ENCODE measurements at places on chromosomes 4 and X.
A peak's percentile ranks its signal among the peaks of the same experiment; 100 is the strongest.

- no peak for DNase-seq
Measured at GRCh38 chr4:139330283-139330682, 28.0 kb upstream of the NDUFC1 start.

DNA sequence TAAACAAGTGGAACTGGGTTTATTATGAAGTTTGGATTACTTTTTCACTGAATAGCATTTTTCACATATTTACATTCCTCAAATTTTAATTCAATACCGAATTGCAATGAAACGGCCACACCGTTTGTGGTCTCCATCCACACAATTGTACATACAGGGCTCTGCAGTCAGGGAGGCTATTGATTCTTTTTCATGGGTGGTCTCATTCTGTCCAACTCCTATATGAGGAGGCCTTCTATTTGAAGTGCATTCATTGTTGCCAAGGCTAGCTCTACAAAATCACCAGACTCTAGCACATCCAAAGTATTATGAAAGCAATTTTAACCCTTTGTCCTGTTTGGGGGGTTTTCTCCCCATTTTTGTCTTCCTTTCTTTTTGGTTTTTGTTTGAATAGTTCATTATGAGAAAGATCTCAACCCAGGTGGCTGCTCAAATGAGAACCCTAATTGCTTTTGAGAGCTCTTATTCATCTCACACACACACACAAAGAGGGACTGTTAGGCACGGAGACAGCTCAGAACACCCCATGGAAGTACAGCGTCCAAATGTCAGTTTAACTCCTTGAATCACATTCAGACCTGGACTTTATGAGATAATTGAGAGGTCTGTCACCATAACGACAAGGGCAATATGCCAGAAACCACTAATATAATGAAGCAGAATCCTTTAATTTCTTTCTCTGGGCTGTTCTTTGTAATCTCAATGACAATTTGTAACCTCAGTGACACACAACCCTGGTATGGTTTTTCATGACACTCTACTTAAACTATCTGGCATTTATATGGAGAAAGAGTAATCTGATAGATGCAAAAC lies 79.4 kb downstream of the NLGN4X start:
- DNase-seq: no peak

GRCh38 chr4:73193155-73193554 lies 65.4 kb downstream of the ANKRD17 start:
- DNase-seq: no peak

DNA sequence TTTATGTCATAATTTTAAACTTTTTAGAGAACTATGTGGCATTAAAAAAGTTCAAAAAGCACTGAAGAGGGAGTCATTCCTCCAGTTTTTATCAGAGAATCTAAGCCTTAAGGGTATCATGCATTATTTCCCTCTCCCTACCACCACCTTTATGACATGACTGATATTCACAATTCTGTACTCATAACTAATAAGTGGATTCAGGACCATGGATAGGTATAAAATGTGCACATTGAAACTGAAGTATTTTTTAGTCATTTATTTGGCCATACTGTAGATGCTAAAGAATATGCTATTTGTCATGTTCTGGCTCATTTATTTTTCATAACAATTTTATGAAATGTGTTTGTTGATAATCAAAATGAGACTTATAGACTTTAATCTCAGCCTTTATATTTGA lies 897.5 kb upstream of the AGA start:
- no peak for DNase-seq

- no peak for DNase-seq
Measured at GRCh38 chr4:122007016-122007415, 55.2 kb upstream of the TRPC3 start.

DNA sequence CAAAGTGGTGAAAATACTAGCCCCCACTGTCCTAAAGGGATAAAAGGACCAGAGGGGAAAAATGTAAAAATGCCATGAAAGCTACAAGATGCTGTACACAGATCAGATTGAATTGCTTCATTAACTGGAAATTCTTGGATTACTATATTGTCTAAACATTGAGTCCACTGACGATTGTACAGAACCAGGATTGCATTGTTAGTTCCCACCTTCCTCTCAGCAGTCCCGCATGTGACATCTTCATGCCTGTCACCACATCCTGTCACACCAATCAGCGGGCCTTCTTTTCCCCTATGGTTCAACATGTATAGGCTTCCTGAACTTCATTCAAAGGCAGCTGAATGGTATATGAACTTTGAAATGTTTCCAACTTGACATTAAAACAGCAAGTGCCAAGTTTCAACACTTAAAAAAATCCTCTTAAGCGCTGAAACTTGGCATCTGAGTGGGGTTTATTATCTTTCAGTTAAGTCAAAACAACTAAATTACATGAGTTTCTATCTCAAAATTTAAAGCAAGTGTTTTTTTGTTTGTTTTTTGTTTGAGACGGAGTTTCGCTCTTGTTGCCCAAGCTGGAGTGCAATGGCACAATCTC lies 24.6 kb downstream of the ZRSR2 start:
- no peak for DNase-seq

- DNase-seq: no peak
Measured at GRCh38 chr4:153592064-153592463, 92.0 kb upstream of the TLR2 start.

- DNase-seq: no peak
Measured at GRCh38 chrX:103092942-103093341, at the start of gene NXF3. Gene NXF3 (minus strand): TSS chrX:103093143. CDS start chrX:103093023, 120 bp downstream.

GRCh38 chr4:121706595-121707021 lies 9.8 kb upstream of the ANXA5 start:
- DNase-seq: peak; percentile 14

DNA sequence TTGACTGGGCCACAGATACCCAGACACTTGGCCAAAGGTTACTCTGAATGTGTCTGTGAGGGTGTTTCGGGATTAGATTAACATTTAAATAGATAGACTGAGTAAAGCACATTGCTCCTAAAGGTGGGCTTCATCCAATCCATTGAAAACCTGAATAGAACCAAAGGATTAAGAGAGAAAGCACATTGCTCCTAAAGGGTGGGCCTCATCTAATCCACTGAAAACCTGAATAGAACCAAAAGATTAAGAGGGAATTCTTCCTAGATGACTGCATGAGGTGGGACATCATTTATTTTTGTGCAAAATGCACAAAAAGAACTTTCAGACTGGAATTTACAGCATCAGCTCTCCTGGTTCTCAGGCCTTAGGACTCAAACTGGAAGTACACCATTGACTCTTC lies 351.2 kb upstream of the PCDH10 start:
- no peak for DNase-seq

DNA sequence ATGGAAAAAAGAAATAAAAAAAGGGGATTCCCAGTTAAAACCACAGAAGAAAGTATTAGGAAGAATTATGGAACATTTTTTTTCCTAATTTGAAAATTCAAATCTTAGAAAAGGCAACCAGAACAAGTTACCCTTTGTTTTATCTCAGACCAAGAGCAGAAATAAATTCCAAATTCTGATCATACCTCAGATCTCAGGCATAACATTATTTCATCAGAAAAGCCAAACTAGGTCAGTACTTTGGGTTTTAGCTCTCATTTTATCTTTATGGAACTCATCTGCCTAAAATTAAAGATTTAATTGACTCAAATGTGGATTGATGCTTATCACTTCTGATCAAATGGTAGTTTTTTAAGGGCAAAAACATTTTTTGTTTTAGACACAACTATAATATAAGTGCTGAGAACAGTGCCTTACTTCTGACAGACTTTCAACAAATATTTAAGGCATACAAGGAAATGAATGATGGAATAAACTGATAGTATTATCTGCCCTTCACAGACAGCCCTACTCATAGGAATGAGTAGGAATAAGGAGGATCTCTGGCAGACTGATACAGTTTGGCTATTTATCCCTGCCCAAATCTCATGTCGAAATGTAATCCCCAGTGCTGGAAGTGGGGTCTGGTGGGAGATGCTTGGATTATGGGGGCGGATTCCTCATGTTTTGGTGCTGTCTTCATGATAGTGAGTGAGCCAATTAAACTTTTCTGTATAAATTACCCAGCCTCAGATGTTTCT lies 245.3 kb upstream of the PITX2 start:
- no peak for DNase-seq

- DNase-seq: no peak
Measured at GRCh38 chr4:94650690-94651089, 107.1 kb upstream of the BMPR1B start.

DNA sequence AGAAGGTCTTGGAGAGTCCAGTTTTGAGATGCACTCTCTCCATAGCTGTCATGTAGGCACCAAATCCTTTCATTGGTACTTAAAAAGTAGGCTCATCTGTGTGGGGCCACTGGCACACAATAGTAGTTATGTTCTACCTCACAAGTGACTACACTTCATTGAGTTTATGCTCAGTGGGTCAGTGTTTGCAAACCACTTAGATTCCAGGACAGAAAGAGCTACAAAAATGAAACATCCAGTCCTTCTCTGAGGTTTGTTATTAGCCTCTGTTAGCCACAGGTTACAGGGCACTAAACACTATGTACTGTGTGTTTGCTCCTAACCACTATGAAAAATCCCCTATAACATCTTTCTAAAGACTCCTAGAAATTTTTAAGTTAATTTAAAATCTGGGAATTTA lies 13.8 kb downstream of the RAB28 start:
- DNase-seq: no peak

DNA sequence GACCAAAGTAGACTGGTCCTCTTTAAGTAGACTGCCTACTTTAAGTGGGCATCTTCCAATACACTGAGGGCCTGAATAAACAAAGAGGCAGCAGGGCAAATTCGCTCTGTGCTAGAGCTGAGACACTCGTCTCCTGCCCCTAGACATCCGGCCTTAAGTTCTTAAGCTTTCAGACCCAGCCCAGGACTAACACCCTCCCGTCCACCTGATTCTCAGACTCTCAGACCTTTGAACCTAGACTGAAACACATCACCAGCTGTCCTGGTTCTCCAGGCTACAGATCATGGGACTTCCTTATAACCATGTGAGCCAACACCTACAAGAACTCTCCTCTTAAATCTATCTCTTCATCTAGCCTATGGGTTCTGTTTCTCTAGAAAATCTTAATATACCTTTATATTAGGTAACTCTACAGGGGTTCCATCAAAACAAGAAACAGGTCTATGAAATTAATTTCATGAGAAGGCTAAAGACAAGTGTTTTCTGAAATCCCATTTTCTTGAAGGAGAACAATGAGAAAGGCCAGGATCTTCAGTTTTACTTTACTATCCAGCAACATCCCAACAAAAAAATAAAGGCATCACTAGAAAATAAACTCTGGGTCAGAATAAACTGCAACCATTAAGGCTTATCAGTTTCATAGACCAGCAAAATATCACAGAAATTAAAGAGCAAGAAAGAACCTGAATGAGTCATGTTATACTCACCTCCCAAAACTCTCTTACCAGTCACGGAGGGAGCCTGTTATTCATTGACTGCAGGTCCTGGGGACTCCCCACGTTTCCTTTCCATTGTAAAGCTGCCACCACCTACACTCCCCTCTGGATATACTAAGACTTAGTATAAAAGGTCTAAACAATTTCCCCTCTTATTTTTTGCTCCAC lies 14.8 kb downstream of the ADGRA3 start:
- DNase-seq: no peak

DNA sequence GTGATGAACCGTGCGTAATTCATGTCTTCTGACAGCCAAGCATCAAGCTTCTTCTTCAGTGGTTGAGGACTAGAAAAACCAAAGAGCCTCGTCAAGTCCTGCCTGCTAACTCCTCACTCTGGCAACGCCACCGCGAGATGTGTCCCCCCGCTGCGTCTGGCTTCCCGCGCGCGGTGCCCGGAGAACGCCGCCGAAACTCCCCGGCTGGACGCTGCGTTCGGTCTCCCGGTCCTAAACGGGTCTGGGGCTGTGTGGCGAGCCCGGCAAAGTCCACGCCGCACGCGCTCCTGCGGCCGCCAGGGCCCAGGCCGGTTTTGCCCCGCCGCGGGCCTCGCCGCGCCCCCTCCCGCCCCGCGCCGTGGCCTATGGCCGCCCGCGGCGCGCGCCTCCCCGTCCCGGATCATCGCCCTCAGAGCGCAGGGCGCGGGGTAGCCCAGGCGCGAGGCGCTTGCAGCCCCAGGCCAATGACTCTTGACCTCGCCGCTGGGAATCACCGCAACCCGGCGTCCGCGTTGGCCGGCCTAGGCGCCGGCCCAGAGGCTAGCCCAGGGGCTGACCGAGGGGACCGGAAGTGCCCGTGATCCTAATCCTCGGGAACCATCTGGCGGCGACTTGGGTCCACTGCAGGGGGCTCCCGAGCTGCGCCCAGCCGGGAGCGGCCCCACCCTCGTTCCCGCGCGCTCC lies at the start of gene AADAT:
AADAT (minus strand) TSS at position 289 of the 684 bp plus-strand sequence; CDS start at position 23, 266 bp downstream.
- DNase-seq: no peak

DNA sequence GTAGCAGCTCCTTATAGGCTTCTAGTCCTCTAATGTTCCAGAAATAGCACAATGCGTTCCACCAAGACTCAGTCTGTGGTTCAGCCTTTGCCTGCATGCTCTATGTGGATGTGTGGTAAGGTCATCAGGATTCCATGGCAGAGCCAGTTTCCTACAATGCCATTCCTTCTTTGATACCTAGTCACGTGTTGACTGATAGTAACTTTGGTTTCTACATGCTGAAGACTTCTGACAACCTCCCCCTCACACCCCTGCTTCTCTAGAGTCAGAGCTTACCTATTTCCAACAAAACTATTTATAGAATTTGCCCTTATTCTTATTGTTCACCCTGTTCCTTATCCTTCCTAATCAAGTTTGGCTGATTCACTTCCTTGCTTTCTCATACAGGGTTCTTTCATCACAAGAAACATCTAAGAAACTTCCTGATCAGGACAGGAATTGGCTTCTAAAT lies 81.1 kb downstream of the CT47B1 start:
- no peak for DNase-seq

DNA sequence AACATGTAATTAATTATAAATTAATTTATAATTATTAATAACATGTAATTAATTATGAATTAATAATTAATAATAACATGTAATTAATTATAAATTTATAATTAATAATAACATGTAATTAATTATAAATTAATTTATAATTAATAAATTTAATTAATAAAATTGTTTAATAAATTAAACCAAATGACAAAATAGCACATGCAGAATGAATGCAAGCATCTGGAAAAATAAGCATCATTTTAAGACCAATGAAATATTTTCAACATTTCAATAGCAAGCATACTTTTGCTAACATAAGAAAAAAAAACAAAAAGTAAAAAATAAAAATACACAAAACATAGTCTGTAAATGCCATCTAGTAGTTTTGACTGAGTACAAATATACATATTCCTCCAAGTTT lies 21.8 kb downstream of the GYPE start:
- no peak for DNase-seq

DNA sequence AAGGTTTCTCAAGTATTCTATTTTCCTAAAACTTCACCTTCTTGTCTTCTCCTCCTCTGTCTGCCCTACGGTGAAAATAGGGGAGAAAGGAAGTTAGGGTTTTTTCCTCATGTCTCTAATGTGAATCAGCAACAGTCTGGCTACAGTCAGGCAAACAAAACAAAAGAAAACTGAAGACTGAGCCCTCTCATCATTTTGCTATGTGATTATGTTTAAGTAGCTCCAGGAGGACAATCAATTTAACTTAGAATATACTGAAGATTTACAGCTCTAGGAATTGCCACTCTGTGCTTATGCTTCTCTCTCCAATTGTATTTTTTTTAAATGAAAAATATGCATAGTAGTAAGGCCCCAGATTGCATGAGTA lies 316.2 kb downstream of the GPAT3 start:
- no peak for DNase-seq

Measured in stimulated activated CD8-positive, alpha-beta memory T cell treated with anti-CD3 and anti-CD28 coated beads, Interleukin-15, amount 100 ng/mL, for 1 hour (primary cell).